ENCODE measurements at places on chromosomes 11 and 22. TPM values are rescaled to one million over a fixed set of nuclear protein-coding genes. Genes with fewer than 3 reads are reported as not detected.

Gene RAB1B
- 169 TPM for total RNA-seq

Gene DCHS1
- 0.50 TPM for total RNA-seq

Gene ACRV1
- not detected for total RNA-seq

Gene HBB
- total RNA-seq, result not detected

Gene NEFH
- total RNA-seq, result 0.07 TPM

Gene ALDH3B1
- total RNA-seq, result 20.8 TPM

Gene KLHDC7B
- total RNA-seq, result under 0.01 TPM

Gene PACSIN2
- 67.0 TPM for total RNA-seq

Gene UBQLN3
- not detected for total RNA-seq
